ENCODE measurements at places on chromosomes 2 and 18.

DNA sequence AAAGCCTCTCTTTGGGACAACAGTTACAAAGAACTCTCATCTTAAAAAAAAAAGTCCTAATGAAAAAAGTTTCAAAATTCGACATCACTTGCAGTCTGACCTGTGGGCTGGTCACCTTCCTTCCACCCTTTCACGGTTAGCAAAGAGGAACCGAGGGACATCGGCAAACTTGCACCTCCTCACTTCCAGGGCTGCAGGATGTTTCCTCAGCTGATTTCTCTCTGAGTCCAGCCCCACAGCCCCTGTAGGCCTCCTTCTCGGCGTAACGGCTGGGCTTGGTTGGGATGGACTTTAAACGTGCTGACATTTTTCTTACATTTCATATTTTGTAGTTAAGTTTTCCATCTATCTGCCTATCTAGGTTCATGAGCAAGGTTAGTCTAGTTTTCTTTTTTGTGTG, 5.7 kb upstream of the CAB39 start:
- DNase-seq = no peak

DNA sequence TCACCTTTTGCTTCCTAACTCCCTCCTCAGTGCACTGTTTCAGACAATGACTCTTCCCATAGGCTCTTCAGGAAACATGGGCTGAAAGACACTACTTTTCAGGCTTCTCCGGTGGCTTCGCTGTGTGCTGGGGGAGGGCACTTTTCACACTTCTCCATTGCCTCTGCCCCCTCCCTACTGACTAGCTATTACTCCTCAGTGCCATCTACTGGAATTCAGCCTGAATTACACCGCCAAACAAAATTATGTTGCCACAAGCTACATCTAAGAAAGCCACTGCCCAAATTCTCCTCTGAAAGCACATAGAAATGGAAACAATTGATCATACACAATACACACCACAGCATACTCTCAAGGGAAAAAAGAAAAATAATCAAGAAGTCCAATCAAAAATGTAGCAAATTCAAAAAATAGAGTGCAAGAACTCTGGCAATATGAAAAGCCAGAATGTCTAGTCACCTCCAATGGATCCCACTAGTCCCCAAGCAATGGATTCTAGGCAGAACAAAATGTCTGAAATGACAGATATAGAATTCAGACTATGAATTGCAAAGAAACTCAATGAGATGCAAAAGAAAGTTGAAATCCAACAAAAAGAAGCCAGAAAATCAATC, 1139.4 kb upstream of the GYPC start:
- DNase-seq = no peak

DNA sequence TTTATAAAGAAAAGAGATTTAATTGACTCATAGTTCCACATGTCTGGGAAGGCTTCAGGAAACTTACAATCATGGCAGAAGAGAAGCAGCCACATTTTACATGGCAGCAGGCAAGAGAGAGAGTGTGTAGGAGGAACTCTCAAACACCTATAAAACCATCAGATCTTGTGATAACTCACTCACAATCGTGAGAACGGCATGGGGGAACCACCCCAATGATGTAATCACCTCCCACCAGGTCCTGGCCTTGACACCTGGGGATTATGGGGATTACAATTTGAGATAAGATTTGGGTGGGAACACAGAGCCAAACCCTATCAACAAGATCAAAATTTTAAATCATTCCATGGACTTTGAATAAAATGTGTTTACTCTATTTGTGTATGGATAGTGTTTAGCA, 575.6 kb downstream of the ADCYAP1 start:
- no peak for DNase-seq

DNA sequence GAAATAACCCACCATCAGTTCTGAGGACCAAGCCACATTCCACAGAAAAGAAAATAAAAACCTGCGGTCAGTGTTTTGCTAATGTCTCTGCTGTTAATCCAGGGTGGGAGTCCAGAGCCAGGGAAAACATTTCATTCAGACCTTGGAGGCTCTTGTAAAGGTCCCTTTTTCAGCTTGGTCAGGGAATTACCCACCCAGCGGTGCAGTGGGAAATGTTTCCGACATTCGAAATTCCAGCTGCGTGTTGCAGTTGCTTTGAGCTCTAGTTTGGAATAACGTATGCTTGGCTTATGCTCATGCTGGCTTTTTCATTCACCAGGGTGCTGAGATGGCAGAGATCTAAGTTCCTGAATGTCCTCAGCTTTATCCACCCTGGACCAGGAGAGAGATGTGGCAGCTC, 219.1 kb downstream of the TRIB2 start:
- DNase-seq = no peak

DNA sequence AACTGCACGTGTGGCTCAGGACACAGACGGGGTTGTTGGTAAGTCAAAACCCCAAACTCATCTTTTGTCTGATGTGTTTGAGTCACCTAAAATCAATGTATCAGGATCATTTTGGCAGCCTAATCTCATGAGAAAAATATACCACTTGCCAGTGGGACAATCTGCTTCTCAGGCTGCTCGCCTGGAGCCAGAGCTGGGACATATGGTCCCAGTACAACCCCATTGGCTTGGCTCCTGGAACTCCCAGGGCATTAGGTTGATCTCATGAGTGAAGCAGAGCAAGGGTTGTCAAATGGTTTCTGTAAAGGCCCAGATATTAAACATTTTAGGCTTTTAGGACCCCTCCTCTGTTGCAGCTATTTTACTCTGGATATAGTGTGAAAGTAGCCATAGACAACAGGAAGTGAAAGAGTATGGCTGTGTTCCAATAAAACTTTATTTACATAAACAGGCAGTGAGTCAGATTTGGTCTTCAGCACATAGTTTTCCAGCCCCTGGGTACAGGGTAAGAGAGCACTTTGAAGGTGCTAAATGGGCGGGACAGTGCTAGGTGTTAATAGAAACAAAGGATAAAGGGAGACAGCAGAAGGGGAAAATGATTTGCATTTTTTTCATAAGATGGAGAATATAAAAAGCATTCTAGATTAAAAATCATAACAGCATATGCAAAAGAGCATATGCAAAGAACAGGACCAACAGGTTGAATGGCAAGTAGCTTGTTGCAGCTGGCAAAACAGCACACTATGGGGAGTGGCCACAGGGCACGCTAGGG, 290.8 kb downstream of the KCNS3 start:
- no peak for DNase-seq

DNA sequence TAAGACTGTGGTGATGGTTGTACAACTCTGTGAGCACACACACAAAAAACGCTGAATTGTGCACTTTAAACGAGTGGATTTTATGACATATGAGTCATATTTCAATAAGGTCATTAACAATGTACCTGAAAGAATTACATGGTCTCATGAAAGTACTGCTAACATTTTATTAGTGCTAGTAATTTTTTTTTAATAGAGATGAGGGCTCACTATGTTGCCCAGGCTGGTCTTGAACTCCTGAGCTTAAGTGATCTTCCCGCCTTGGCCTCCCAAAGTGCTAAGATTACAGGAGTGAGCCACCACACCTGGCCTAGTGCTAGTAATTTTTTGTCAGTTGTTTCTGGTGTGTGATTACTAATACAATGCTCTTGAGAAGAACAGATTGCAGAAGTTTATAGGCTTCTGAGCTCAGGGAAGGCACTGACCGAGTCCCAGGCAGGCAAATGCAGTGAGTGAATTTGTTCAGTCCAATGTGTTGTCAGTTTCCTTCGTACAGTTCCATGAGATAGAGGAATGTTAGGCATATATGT, 177.0 kb downstream of the TGIF1 start:
- DNase-seq = no peak

Measured in stimulated activated CD4-positive, alpha-beta T cell treated with anti-CD3 and anti-CD28 coated beads, Interleukin-1b, Interleukin-23, amount 100 ng/mL, for 48 hours (primary cell).